ENCODE measurements at places on chromosomes 4 and X.

- no peak for DNase-seq
These were observed 3.4 kb upstream of the PCDH7 start for GRCh38 chr4:30716681-30717207.

DNA sequence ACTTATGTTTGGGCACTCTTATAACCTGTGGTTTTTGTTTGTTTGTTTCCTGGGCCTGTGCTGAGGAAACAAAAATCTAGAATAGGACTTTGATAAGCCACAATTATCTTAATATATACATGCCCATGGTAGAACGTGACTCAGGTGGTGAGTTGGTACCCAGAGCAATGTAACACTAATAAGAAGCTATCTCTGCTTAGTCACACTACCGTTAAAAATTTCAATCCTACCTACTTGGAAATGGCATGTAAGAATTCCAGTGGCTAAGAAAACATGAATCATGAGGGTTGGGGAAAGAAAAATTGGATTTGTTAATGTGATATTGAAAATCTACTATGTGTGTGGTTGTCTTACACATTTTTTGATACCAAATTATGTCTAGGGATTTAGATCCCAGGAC is 30.5 kb upstream of the ADGRG2 start:
- DNase-seq = no peak

DNA sequence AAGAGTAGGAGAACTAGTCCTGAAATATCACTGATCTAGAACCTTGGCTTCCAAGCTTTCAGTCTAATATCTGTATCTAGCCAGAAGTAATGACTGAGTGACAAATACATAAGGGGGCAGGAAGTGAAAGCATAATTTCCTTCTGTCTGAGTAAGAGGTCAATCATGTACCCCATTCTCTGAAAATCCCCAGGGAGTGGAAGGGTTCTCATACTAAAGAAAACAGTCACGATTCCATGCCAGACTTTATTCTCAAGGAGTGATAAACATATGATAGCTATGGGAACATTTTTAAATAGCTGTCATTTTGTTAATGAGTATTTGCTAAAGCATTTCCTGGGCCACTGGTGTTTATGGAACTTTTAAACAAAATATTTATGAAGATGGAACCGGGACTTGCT is 308.5 kb downstream of the ARHGAP24 start:
- no peak for DNase-seq

- DNase-seq = no peak
These were observed 52.1 kb upstream of the STOX2 start for GRCh38 chr4:183852910-183853547.

DNA sequence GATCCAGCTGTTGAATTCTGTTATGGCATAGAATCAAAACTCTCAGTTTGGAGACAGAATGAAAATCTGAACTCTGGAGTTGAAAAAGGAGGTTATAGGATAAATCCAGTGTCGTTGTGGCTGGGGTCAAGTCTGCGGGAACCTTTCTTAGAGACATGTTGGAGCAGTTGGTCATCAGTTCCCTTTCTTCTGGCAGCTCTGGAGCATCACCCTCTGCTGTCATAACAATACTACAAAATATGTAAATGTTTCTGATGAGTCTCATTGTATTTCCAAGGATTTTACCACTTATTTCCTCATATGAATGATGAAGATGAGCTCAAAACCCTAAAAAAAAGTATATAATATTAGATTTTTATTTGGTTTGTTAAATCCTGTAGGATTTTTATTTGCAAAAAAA is 7.5 kb downstream of the TLR10 start:
- DNase-seq = no peak

DNA sequence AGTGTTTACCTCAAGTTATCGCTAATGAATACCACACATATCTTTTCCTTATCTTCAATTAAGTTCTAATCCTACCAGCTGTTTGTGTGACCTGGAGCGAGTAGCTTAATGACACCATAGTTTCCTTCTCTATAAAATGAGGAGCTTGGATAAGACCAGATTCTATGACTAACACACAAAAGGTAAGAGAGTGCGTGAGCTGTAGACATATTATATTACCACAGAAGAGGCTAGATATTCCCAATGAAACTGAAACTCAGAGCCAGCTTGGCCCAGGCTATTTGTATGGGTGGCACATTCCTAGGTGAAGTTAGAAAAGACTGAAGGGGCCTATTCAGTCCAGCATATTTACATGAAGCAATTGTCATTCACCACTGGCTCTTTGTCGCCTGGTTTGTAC is 30.2 kb downstream of the ASB5 start:
- DNase-seq = no peak

DNA sequence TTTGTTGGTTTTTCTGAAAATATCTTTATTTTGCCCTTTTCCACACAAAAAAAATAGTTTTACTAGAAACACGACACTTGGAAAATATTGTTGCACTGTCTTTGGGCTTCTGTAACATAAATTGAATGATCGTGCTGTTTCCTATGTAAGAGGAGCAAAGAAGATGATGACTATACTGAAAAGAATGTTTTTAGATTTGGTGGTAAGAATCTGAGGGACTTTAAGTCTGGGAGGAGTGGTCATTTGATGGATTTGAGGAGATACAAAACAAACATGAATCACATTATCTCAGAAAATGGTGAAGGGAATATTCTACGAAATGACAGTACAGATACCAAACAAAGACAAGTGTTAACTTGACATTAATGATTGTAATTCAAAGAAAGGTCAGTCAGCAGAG is 328.8 kb downstream of the ADAM29 start:
- no peak for DNase-seq

DNA sequence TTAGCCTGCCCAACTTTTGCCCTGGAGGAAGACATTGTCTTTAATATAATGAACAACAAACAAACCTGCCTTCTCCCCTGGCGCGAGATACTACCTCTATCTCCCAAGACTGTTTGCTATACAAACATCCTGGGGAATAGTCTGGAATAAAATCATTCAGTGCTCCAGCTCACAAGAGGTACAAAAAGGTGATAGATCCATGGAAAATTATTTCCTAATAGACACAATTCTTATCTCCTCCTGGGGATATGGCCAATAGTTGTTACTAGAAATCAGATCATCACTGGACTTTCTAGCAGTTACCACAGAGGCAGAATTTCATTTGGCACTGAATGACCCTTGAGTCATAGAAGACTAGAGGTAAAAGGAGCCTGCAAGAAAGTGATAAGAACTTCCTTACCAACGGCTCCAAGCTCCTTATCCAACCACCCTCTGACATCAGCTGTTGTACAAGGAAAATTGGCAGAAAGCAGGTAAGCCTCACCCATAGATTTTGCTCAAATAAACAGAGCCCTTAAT is 38.1 kb downstream of the MID1 start:
- no peak for DNase-seq

DNA sequence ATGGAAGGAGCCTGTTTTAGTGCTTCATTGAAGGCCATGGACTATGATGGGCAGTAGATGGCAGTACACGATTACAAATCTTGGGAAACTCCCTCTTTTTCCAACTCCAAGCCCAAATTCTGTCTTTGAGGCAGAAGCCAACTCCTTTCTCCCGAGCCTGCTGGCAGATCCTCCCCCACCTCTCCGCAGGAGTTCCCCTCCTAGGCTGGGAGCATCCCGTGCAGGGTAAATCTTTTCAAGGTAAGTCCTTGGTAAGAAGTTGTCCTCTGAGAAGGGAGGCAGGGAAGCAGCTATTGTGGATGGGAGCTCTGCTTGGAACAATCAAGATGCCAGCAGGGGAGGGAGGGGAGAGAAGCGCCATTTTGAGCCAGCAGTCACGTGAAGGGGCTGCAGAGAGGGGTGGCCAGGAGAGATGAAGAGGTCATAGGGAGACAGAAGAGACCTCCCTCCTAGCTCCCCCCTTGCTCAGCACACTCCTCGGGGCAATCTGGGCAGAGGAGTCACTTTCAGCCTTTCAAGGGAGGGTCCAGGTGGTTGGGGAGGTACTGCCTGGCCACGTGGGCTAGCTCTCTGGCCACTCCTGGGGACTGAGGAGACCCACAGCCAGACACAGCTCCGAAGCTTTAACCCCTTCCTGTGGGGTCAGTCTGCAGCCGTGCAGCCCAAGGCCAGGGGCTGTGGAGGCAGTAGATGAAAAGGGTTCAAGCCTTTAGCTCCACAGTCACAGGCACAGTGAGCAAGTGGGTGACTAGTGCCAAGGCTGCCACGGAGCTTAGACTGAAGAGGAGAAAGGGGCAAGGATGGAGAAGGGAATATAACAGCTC is 9.6 kb downstream of the CC2D2A start:
- DNase-seq = peak; percentile 44

DNA sequence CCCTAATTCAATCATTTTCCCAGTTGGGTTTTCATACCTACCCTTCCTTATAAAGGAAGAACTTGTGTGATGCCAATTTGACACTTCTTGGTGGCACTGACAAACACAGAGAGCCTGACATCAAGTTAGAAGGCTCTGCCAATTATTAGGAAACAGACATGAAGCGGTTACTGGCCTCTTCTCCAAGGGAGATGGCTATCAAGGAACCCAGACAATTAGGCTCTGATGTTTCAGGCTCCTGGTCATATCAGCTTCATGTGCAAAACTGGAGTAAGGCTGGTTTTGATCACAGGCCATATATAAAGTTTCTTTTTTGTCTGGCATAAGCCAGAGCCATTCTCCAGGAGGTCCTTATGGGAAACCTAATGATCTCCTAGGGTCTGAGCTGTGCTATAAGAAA is 428 bp downstream of the ARL13A start:
- no peak for DNase-seq

Measured in hypothalamus (tissue), 51 donors.